ENCODE measurements at places on chromosomes 7 and 10. TPM values are rescaled to one million over a fixed set of nuclear protein-coding genes. Genes with fewer than 3 reads are reported as not detected.

- no peak for DNase-seq
Observed at GRCh38 chr10:132978542-132978941, 36.2 kb upstream of the CFAP46 start.

DNA sequence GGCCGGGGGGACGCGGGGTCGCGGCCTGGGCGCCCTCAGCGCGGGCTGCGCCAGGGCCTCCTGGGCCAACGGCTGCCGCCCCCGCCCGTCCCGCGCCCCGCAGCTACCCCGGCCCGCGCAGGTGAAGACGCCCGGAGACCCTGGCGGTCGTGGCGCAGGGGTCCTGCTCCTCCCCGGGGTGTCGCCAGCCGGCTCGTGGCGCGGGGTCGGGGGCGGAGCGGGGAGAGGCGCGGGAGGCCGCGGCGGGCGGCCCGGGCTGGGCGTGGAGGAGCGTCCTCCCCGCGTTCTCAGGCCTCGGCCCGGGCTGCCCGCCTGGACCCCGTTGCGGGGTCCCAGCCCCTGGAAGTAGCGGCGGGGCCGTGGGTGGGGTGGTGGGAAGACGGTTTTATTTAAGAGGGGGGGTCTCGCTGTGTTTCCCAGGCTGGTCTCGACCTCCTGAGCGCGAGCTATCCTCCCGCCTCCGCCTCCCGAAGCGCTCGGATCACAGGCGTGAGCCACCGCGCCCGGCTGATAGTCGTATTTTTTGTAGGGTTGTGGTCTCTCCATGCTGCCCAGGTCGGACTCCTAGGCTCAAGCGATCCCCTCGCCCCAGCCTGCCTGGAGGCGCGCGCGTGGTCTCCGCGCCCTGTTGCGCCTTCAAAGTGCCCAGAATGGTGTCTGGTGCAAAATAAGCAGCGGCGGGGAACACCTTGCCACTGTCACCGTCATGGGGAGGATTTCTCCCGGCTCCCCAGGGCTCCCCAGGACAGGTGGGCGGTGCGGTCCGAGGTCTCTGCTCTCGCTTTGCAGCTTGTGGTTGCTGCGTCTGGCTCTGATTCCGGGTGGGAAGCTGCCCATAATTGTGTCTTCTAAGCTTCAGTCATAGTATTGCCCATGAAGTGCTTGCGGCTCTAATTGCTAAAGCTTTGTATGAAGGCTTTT is 15.3 kb upstream of the SUN1 start:
- peak; percentile 71 for DNase-seq

DNA sequence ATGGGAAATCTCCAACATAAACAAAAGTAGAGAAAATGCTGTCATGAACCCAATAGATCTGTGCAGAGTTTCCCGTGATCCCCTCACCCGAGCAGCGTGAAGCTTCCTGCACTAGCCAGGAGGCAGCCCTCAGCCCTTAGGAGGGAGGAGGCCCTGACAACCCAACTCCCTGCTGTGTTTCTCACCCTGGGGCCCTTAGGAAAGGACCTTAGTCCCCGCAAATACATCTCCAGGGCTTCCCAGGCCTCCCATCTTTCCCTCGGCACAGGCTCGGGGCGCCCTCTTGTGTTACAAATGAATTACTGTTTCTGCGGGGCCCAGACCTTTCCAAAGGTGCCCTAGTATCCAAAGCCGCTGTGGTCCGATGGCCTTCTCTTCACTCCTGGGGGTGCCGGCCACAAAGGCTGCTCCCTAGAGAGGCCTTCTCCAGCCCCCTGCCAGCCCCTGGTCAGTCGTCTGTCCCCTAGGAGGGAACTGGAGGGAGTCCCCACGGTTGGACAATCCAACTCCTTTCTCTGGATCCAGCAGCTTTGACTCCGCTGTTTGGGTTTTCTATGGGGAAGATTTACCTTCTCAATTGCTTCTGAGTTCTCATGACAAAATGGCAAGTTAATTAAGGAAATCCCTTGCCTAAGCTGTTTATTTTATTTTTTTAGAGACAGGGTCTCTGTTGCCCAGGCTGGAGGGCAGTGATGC is 49.9 kb upstream of the SH2B2 start:
- DNase-seq = peak; percentile 67

DNA sequence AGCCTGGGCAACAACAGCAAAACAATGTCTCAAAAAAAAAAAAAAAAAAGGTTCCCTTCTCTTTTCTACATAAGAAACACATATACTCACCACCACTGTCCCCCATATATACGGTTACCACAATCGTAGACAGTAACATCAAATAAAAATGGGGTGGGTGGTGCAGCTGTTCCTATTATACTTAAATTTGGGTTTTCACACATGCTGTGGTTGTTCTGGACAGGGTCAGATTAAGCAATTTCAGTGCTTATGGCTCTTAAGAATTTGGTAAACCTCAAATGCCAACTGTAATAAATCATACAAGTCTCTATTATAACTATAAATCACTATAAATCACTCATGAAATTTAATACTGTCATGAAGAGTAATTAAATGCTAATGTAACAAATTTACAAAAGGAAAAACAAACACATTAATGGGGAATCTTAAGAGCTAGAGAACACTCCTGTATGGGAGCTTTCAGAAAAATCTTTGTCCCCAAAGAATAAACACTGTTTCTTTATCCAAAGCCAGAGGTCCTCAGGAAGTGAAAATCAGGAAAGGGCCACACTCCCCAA is 143.6 kb downstream of the GLI3 start:
- no peak for DNase-seq

GRCh38 chr7:112665709-112666108 is 124.5 kb downstream of the TMEM168 start:
- DNase-seq = no peak

ZNF775 gene
- 4.5 TPM for total RNA-seq

DNA sequence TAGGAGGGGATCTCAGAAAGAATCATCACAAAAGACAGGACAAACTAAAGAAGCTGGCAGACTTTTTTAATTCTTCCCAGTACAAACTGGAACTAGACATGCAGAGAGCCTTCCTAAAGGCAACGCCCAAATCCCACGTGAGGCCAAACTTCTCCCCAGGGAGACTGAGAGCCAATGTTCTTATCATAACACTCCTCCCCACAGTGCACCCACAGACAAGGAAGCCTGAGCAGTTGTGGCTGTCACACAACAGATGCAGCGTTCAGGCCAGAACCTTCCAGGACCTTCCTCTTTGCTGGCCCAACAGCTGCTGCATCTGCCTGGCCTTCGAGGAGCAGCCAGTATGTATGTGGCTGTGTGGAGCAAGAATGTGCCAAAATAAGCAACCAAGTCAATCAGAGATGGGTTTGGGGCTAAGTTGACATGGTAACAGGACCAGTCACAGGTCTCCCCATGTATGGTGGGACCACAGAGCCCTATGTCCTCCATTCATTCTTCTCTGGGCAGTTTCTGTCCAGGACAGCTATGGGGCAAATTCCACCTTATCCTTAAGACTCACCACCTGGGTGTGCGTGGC is 34.9 kb downstream of the SRPK2 start:
- DNase-seq = no peak

OGDHL gene
- 0.12 TPM for total RNA-seq

- no peak for DNase-seq
Observed at GRCh38 chr7:147048864-147049263, 932.3 kb downstream of the CNTNAP2 start.

DNA sequence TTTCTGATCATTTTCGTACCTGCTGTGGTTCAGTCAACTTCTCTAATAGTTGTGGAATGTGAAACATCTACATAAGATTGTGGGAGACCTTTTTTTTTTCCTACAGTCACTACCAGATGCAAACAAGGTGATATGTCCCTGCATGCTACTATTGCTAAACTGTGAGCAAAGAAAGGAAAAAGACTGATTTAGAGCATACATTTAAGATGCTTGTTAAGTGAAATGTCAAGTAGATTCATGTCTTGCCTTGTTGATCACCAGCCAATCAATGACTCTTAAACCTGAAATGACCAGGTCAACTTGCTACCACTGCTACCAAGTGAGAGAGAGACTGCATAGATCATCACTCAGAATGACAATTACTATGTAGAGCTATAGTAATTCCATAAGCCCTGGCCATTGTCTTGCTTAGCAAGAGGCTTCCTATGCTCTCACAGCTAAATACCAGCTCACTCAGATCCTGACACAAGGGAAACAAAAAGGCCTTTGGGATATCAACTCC is 84.3 kb upstream of the SKAP2 start:
- no peak for DNase-seq

SAMD8 gene
- 16.9 TPM for total RNA-seq

SH2D4B gene
- 0.10 TPM for total RNA-seq

- DNase-seq = no peak
Observed at GRCh38 chr7:91280604-91281003, 16.4 kb downstream of the FZD1 start.

DNA sequence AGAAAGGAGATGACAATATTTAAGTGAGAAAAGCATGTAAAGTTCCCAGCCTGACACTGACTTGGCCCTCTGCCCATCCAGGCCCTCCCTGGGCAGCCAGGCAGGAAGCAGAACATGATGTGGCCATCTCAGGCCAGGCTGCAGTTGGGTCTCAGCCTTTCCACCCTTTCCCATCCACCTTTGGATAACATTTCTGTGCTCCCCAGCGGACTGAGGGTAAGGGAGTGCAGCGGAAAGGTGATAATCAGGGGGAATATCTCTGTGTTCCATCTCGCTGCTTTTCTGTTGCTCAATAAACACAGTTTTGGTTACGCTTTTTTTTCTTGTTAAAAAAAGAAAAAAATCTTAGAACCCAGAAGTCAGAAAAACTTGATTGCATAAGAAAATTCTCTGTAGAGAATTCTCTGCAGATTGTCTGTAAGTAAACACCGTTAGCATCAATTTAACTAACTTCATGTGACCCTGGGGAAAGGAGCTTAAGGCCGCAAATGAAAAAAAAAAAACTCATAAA is 37.2 kb upstream of the TARP start:
- DNase-seq = no peak

IGF2BP3 gene
- 0.54 TPM for total RNA-seq

DNA sequence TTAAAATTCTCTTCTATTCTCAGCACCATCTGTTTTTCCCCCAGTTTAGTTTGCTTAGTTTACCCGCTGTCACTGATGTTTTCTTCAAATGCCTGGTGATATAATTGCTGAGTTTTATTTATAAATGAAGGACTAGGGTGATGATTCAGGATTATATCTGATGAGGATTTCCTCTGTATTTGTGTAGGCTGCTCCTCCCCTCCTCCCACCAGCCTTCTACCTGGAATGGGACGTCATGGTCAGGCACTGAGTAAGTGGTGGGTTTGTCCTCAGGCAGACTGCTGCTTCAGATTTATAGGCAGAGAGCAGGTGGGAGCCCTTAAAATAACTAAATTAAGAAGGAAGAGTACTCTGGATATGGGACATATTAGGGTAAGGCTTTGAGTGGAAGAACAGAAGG is 35.8 kb downstream of the PALS2 start:
- DNase-seq = peak; percentile 9

DNA sequence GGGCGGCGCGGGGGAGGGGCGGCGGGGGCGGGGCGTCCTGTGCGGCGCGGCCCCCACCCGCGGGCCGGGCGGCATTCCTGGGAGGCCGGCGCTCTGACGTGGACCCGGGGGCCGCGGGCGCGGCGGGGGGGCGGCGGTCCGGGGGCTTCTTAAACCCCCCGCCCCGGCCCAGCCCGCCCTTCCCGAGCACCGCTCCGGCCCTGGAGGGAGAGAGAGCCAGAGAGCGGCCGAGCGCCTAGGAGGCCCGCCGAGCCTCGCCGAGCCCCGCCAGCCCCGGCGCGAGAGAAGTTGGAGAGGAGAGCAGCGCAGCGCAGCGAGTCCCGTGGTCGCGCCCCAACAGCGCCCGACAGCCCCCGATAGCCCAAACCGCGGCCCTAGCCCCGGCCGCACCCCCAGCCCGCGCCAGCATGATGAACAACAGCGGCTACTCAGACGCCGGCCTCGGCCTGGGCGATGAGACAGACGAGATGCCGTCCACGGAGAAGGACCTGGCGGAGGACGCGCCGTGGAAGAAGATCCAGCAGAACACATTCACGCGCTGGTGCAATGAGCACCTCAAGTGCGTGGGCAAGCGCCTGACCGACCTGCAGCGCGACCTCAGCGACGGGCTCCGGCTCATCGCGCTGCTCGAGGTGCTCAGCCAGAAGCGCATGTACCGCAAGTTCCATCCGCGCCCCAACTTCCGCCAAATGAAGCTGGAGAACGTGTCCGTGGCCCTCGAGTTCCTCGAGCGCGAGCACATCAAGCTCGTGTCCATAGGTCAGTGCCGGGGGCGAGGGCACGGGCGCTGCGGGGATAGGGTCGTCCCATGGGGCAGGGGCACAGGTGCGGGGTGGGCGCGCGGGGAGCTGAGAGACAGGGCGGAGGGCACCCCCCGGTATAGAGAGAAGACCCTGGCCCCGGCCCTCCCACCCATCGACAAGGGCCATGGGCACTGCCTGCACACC is at the start of gene FLNC:
Gene FLNC (plus strand): TSS at position 176 of the 947 bp plus-strand sequence. CDS start 232 bp downstream, at position 408.
- peak; percentile 47 for DNase-seq

DNA sequence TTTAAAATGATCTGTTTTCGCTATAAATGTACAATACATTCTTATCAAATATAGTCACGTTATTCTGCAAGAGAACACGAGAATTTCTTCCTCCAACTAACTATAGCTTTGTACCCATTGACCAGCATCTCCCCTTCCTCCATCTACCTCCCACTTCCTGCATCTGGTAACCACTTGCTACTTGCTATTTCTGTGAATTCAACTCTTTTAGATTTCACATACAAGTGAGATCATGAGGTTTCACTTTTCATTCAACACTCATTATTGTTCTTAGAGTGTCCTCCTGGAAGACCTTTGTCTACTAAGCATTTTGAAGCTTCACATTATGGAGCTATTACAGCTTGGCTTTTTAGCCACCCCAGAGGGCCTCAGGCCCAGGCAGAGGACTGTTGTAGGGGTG is 741.3 kb upstream of the FZD8 start:
- DNase-seq = no peak

SRRM3 gene
- total RNA-seq = not detected

DNA sequence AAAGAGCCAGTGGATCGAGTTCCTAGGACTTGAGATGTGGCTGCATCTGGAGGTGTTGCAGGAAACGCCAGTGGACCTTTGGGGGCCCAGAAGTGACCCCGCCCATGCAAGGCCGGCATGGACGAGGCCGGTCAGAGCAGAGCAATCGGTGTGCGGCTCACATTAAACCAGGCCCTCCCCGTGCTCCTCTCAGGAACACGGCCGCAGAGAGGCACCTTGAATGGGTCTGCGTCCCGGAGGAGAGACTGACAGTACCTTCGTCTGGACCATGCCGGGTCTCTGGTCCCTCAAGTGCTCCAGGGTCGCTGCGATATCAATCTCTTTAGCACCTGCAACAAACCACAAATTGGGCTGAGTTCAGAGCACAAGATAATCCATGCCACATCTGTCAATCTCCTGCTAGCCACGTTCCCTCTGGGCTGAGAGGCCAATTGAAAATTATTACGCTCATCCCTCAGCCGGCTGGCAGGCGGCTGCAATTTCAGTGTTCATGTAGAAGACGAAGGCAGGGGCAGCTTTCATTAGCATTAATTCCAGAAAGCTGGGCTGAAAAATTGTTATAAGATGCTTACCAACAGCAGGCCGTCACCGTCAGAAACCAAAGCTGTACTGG is 212.0 kb downstream of the DNAJB6 start:
- no peak for DNase-seq

BMPR1A gene
- total RNA-seq = 2.9 TPM

All from activated naive CD4-positive, alpha-beta T cell treated with anti-CD3 and anti-CD28 coated beads for 36 hours (primary cell).